Activated CD4-positive, alpha-beta T cell treated with anti-CD3 and anti-CD28 coated beads, Interleukin-2, amount 50 U/mL, for 4 hours (primary cell): ENCODE measurements at places on chromosomes 2 and 18.

- no peak for DNase-seq
These were observed 28.0 kb downstream of the SH2D6 start for GRCh38 chr2:85446296-85447221.

GRCh38 chr18:28504066-28504465, 327.1 kb upstream of the CDH2 start:
- DNase-seq: no peak

DNA sequence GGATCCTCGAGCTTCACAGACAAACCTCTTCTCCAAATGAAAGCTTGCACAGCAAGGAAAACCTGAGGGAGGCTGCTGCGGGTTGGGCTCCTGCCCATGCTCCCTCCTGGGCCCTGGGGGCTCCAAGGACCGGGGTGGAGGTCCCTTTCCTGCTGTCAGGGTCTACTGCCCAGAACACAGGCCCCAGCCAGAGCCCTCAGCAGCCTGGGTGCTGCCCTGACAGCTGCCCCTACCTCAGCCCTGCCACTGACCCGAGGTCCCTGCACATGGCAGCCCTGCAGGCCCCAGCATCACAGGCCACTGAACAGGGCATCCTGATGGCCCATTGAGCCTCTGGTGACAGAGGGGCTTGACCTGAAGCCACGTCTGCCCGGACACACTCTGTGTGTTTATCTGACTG, 41.0 kb downstream of the CROCC2 start:
- DNase-seq: no peak

DNA sequence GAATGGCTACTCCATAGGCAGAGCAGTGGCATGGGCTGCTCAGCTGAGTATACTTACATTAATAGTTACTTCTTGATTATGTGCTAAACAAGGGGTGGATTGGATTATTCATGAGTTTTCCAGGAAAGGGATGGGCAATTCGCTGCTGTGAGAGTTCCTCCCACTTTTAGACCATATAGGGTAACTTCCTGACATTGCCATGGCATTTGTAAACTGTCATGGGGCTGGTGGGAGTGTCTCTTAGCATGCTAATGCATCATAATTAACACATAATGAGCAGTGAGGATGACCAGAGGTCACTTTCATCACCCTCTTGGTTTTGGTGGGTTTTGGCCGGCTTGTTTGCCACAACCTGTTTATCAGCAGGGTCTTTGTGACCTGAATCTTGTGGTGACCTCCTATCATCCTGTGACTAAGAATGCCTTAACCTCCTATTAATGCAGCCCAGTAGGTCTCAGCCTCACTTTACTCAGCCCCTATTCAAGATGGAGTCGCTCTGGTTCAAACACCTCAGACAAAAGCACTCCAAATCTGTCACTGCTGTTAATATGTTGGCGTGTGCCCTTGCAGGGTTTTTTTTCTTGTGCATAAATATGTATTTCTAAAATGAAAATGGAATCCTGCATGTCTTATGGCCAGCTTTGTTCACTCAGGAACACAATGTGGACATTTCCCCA, 56.0 kb downstream of the CYBRD1 start:
- no peak for DNase-seq

DNA sequence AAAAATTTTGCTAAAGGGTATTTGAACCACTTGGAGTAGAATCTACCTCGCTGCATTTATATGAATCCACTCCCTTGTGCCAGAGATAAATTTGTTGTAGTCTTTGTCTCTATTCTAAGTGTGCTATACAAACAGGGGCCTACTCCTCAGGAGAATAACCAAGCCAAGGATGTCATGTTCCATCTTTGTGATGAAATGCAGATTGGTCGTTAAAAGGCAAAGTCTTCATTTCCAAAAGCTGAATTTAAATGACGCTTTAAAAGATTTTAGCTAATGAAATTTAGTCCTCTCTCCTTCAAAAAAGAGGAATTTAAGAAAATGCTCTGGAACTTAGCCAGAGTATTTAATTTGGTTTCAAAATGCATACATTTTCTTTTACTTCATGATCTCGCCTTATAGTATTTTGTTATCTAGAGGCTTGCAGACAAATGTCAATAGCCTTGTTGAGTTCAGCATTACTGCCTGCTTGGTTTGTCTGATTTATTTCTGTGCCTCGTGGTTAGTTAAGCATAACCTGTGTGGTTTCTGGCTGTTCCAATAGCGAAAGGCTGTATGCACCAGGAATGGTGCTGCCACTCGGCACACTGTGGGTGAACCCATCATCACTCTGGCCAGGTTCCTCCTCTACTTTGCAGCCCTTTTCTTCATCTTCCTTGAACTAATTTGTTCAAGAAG, 417.6 kb downstream of the ZNF521 start:
- DNase-seq: no peak

GRCh38 chr2:219419331-219420197, 1.4 kb downstream of the DES start:
- no peak for DNase-seq

DNA sequence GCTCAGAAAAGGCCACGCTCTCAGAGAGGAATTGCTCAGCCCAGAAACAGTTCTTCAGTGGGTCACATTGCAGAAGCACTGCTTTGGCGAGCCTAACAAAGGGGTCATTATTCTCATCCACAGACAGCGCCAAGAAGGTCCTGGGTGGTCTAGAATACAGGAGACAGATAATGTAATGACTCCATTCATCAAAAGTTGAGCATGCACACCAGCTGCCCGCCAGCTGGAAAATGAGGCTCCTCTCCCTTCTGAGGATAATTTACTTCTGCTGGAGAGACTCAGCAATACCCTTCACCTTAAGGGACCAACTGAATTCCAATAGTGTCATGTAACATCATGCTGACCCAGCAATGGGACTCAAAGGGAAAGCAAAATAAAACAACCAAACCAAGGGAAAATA, 79.9 kb downstream of the TRIB2 start:
- no peak for DNase-seq

DNA sequence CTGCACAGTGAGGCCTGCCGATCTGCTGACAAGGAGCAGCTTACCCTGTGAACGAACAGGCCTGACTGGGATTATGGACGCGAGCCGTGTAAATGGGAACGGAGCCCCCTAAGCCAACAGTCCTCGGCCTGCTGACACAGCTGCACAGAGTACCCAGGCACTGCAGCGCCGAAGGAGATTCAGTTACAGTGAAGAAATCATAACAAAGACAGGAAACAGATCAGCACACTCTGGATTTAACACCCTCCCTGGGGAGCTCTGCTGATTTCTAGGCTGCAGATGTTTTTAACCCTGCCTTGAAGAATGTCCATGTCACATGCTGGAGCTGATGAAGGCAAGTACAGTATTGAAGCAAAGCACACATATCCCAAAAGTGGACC, 43.4 kb downstream of the COLEC12 start:
- no peak for DNase-seq

GRCh38 chr2:231930593-231931281, 4.5 kb upstream of the NPPC start:
- no peak for DNase-seq

GRCh38 chr2:175612280-175612679, 389.8 kb downstream of the LNPK start:
- no peak for DNase-seq

- no peak for DNase-seq
These were observed 61.0 kb upstream of the NFE2L2 start for GRCh38 chr2:177325554-177325953.

GRCh38 chr18:48663096-48663930, 124.5 kb downstream of the CTIF start:
- no peak for DNase-seq

DNA sequence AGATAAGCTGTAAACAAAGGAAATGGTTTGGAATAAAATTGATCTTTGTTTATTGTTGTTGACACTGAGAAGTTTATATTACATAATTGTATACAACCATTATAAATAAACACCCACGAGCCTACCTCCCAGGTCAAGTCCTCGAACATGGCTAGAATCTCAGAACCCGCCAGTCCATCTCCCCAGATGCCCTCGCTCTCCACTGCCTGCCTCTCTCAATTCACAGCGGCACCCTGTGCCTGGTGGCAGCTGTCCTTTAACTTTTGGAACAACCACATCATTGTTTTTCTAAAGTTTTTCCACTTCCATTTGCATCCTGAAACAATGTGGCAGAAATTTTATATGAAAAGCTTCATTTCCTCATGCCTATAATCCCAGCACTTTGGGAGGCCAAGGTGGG, 52.2 kb upstream of the OTOS start:
- DNase-seq: no peak

GRCh38 chr18:3921826-3922225, 471.9 kb downstream of the TGIF1 start:
- no peak for DNase-seq
